ENCODE measurements at places on chromosomes 2 and 18.

DNA sequence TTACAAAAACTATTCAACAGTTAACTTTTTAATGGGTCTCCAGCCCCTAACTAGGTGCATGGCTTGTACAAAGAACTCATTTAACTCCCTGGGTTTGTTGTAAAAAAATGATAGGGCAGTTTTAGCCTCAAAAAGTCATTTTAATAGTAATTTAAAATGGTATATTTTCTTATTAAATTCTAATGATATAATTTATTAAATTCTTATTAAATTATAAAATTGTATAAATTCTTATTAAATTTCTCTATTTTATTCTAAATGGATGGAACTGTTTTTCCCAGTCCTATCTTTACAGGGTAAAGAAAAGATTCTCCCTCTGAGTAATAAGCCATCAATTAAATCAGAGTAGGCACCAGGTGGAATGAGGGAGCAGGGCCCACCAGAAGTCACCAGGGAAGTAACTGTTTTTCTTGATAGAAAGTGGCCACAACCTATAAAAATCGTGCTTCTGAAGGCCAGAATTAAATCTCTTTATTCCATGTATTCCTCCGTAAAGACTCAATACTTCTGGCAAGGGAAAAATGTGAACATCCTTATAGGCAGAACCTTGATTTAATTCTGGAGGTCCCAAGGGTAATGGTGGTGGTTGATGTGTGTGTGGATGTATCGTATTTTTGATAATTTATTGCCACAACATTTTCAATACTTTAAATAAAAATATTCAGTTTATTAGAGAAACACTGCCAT lies 814 bp downstream of the FKBP7 start:
- DNase-seq: no peak

GRCh38 chr2:134273256-134273983 lies 19.5 kb downstream of the MGAT5 start:
- DNase-seq: no peak

DNA sequence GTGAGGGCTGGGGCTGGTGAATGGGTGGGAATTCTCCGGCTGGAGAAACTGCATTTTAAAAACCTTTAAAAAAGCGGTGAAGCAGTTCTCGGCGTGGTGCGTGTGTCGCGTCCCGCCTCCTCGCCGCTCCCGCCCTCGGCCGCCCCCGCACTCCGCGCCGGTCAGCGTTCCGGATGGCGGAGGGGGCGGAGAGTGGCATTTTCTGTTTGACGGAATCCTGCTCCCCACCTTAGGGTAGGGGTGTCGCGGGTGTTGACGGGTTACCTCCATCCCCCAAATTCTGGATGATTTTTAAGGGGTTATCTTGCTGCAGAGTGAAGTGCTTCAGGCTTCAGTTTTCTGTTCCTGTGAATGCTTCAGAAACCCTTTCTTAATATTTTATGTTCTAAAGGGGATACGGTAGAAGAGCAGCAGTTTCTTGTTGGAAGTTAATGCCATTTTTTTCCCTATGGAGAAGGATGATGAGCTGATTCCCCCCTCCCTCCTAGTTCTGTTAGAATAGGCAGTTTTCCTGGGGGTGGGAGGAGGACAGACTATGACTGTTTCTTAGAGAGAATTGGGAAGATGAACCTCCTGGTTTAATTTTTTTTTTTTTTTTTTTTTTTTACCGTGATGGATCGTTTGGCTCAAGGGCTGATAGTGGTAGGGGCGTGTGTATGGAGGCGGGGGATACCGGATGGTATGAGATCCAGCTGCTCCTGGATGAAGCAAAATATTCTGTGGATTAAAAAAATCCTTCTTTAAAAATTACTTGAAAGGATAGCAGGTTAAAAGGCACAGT lies 756 bp downstream of the ABI2 start:
- peak; percentile 47 for DNase-seq

DNA sequence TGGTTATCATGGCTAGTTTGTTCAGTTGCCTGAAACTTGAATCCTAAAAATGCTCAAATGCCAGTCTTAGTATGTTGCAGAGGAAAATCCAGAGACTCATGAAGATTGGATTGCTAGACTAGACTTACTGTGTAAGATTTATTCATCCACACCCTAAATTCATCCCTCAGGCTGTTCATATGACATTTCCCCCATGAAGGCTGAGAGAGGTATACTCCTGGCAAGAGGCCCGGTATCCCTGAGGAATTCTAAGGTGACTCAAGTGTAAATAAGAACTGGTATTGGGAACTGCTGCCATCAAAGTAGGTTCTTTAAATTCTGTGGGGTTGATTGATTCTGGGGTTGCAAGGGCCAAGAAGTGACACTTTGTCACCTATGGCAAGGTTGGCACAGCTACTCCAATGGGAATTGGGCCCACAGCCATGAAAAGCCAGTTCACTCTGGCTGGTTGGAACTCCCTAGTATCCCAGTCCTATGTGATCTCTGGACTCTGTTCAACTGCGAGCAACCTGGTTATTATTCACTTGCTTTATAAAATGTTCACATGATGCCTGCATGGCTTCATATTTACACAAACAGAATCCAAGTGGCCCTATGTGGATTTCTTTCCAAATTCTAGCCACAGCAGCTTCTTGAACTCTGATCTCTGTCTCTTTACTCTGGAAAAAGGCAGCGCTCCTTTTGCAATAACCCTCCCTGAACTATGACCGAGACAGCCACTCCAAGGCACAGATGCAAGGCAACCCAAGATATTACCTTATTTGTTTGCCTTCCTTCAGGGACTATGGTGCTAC lies 429.1 kb downstream of the CBLN2 start:
- no peak for DNase-seq

DNA sequence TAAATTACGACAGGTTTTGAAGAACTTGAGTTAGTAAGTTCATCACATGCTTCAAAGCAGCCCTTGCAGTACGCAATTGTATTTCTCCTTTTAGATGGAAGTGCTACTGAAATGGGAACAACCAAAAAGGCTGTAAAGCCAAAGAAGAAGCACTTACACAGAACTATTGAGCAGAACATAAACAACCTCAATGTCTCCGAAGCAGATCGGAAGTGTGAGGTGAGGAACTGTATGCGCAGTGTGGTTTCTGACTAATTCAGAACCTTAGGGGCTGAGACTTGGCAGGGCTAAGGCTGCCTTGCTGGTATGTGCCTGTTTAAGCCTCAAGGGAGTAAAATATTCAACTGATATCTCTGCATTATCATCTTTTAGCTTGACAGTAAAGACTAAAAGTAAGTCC lies 8.4 kb downstream of the NCAPH start:
- no peak for DNase-seq

GRCh38 chr18:75612456-75612855 lies 185.0 kb upstream of the SMIM21 start:
- peak; percentile 11 for DNase-seq

- DNase-seq: no peak
These were observed 113.0 kb downstream of the BCL2 start for GRCh38 chr18:63206433-63207142.

GRCh38 chr2:223725494-223725893 lies 111.9 kb downstream of the AP1S3 start:
- peak; percentile 60 for DNase-seq

DNA sequence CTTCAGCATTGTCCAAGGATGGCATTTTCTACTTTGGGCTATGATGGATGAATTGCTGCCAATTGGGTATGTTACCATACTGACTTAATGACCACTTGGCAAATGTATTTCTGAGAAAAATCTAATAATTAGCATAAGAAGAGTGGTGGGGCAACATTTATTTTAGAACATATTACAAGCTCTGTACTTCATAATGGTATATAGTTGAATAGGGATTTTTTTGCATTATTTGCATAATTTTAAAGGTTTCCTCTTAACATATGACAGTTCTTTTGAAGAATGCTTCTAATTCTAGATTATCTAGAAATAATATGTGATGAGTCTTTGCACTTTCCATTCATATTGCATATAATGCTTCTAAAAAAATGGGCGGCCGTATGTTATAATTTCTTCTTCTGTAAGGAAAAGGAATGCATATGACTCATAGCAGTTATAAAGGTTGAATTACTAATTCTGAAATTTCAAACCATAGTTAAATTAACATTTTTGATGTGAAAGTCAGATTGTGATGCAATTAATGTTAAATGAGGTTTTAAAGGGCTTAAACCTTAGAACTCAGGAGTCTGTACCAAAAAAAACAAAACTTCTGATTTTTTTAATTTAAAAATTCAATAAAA lies 1652.3 kb upstream of the SLC39A10 start:
- no peak for DNase-seq

DNA sequence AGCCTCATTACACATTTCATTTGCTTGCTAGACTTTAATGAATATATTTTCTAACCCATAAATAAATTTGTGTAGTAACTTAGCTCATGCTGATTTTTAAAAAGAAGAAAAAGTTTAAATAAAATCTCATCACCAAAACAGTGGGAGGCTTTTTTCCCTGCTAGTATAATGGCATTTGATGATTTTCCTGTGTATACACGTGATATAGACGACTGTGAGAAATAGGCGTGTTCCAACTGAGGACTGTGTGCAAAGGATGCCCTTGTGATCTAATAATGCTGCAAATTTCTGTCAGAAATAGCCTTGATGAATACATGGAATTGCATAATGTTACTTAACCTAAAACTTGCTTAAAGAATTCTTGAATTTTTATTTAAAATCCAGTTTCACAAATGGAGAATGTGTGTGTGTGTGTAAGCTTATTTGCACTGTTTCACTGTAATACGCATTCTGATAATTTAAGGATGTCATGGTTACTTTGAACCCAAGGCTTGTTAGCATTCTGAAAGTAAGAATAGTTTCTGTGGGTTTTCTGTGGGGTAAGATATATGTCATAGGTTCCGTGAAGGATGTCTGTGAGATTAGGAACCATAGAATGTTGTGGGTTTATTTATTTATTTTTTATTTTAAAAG lies 178.0 kb downstream of the DLGAP1 start:
- no peak for DNase-seq

GRCh38 chr2:241867776-241868420 lies 1.6 kb upstream of the RTP5 start:
- DNase-seq: no peak

DNA sequence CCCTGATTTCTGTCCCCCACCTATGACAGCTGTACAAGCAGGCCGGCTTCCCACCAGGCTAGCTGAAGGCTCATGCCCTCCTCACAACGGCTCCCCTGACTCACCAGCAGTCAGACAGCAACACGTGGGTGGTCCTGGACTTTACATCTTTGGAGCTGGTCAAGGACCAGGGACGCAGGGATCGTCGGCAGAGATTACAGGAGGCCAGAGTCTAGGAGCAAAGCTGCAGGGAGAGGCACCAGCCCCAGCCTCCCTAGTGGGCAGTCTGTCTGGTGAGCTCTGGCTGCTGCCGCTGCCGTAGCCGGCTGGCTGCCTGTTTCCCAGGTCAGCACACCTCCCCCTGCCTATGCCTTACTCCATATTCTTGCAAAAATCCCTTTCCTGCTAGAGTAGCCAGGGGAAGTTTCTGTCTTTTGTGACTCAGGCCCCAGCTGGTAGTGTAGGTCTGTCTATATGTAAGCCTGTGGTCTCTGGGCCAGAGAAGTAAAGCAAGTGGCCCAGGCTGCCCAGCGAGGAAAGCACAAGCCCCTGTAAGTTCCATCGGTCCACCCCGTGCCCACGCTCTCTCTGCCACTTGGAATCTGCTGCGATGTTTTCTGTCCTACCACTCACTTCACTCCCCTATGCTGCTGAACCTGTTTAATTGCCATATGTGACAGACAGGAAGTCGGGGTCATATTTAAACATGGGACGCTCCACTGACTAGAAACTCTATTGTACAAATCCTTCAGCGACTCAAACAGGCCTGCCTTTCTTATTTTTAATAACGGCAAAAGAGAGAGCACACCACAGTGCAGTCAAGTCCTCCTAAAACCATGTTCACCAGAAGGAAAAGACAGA lies 2.4 kb upstream of the ARHGEF4 start:
- no peak for DNase-seq

DNA sequence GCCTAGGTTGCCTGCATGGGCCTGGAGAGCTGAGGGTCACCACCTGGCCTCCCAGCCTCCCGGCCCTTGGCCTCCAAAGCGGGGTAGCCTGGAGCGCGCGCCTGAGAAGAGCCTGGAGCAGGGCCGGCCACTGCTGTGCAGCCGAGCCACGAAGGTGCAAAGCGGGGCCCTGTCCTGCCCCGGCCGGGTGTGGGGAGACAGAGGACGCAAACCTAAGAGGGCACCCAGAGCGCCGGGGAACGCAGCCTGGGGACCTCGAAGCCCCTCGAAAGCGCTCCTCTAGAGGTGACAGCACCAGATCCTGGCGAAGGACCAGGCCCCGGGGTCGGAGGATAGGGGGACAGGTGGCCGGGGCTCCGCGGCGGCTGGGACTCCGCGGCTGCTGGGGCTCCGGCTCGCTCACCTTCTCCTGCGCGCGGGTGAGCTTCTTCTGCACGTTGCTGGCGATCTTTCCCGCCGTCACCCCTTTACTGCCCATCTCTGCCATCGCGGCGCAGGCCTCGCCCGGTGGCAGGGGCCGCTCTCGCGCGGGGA lies 430 bp downstream of the BIN1 start:
- no peak for DNase-seq

DNA sequence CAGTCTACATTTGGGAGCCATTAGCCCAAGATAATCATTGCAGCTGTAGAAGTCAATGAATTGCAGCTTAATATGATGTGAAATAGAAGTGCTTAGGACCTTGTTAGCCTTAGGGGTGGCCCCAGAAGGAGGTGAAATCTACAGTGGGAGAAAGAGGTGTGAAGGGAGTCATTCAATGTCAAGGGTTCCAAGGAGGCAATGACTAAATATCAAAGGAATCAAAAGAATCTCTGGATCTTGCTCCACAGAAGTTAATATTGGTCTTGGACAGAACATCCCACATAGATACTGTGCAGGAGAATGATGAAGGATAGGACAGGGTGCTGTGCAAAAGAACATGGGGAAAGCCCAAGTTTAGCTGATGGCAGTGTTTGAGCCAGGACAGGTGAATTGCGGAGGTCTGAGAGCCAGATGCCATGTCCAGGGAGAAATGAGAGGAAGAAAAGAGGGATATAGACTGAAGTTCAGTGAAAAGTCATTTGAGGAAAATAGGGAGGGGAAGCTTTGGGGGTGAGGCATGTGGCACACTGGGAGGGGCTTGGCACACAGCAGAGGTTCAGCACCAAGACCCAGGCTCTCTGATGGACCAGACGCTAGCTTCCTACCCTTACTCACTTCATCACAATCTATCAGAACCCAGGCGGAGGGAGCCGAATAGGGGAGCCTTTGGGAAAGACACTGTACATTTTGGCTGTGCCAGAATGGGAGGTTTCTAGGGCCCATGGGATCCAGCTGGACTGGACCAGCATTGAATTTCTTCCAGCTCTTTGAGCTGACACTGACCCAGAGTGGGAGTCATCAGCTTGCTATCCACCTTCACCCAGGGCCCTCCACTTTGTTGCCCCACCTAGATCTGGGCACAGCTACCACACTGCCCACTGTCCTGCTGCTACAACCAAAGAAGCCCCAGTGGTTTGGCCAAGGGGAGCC lies 2.2 kb downstream of the IL1F10 start:
- DNase-seq: no peak

- no peak for DNase-seq
These were observed 211.8 kb upstream of the DSEL start for GRCh38 chr18:67728364-67728763.

- DNase-seq: no peak
These were observed 153.8 kb upstream of the HNRNPA3 start for GRCh38 chr2:177058747-177059146.

DNA sequence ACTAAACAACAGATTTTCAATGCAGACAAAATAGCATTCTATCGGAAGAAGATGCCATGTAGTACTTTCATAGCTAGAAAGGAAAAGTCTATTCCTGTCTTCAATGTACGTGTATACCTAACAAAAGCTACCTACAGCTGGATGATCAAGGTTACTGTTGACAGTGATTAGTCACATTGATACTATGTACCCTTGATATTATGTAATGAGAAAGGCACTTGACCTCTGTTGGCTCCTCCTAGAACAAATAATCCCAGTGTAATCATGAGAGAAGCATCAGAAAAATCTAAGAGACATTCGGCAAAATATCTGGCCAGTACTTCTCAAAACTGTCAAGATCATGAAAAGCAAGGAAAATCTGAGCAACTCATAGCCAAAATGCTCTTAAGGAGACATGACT lies 44.4 kb upstream of the LRRTM4 start:
- no peak for DNase-seq
